Lung (tissue), 17 donors: ENCODE measurements at places on chromosomes 16 and 17. TPM values are rescaled to one million over a fixed set of nuclear protein-coding genes. Genes with fewer than 3 reads are reported as not detected.

GRCh38 chr17:49994085-49995054, 654 bp downstream of the DLX3 start:
- no peak for DNase-seq
- peaks cover 20% of the 10 kb centered on the region for H3K4me1 ChIP-seq
- no peak overlapping the region for H3K27ac ChIP-seq
- no peak overlapping the region for H3K4me3 ChIP-seq

DNA sequence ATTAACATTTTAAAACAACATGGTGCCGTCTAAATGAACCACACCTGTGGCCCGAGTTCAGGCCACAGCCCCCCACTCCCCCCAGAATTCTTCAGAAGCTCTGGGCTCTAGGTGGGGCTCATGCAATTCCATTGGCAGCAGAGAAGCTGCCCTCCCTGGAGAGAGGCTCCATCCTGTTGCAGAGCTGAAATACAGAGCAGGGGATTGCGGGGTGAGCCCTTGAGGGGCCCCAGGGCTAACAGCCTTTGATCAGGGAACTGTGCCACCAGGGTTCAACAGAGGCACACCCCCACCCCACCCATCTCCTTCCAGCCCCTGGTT, 69.3 kb downstream of the ABR start:
- peak overlapping the region; percentile 96 for H3K27ac ChIP-seq
- DNase-seq, result no peak
- no peaks in the 10 kb centered on the region for H3K27me3 ChIP-seq
- peaks cover 20% of the 10 kb centered on the region for H3K4me1 ChIP-seq

DNA sequence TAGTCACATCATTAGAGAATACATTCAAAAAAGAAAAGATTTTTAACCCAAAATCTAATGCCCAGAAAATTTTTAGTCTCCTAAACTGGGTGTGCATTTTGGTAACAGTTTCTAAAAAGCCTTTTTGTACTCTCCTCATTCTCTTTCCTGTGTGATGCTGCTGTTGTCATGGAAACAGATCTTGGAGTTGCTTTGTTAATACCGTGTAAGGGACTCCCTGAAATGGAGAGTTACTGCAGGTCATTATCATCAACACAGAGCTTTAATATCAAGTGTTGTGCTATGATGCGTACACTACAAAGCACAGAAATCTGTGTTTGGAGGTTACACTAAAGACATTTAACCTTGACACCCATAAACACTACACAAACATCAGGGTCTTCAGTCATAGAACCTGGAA, 216.3 kb downstream of the PRKCA start:
- H3K27ac ChIP-seq, result no peak overlapping the region
- no peak for DNase-seq
- H3K4me3 ChIP-seq, result no peak overlapping the region
- peaks cover 5% of the 10 kb centered on the region for H3K4me1 ChIP-seq
- H3K27me3 ChIP-seq, result no peaks in the 10 kb centered on the region

Gene PIGQ
- 81.2 TPM for total RNA-seq

Gene KRT27
- total RNA-seq, result 0.71 TPM

Gene SNX20
- total RNA-seq, result 14.8 TPM
